ENCODE measurements at places on chromosomes 6 and 20.

- no peak for DNase-seq
These were observed 43.2 kb downstream of the ELMO2 start for GRCh38 chr20:46362921-46363867.

- DNase-seq: no peak
These were observed 2.6 kb upstream of the LIN28B start for GRCh38 chr6:104954190-104954797.

DNA sequence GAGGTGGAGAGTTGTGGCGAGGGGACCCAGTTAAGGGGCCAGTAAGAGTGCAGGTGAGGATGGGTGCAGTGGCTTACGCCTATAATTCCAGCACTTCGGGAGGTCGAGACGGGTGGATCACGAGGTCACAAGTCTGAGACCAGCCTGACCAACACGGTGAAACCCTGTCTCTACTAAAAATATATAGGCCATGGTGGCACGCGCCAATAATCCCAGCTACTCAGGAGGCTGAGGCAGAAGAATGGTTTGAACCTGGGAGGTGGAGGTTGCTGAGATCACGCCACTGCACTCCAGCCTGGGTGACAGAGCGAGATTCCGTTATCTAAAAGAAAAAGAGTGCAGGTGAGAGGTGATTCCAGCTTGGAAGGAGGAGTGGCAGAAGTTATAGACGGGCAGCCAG lies 28.0 kb downstream of the PPP1R3G start:
- DNase-seq: no peak

DNA sequence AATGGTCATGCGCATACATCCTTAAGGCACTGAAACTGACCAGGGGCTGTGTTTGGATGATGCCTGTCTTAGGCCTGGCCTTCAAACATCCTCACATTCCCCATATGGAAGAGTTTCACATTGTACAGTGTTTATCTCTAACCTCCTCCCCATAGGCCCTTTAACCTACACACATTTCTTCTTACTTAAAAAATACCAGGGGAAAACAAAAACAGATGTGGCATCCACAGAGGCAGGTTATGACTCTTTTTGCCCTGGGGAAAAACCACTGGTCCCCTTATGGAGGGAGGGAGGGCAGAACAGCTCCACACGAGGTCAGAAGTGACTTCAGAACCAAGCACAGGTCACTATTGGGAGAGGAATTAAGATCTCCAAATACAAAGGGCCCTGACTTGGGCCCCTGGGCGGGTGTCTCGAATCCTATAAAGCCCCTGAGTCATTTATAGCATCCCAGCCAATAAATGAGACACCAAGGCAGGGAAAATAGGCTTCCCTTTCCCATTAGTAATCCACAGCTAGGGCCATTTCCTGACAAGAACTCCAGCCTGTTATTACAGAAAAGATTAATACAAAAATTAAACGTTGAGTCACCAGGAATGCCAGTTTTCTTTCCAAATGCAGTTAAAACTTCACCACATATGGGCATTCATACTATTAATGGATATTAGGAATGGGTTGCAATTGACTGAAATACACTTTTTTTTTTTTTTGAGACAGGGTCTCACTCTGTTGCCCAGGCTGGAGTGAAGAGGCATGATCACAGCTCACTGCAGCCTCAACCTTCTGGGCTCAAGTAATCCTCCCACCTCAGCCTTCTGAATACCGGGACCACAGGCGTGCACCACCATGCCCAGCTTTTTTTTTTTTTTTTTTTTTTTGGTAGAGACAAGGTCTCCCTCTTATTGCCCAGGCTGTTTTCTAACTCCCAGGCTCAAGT lies 107.2 kb downstream of the ATP9A start:
- DNase-seq: no peak

DNA sequence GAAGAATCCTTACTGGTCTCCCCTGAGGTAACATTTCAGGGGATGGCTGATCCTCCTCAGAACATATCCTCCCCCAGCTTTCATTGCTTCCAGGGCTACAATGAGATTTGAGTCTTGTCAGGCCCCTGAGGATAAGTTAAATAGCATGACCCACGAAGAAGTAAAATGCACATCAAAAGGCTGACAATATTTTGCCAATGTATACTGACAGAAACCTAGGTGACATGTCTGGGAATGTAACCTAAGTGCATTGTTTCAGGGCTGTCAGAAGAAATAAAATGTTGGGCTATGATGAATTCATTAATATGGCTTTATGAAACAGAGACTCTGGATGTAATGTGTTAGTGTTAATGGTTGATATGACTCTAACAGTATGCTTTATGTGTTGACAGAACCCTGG lies 471.5 kb downstream of the HDGFL1 start:
- DNase-seq: no peak

GRCh38 chr6:27604986-27605385 lies 132.1 kb upstream of the ZNF184 start:
- DNase-seq: no peak

GRCh38 chr6:118319416-118319815 lies 228.7 kb upstream of the PLN start:
- DNase-seq: no peak

DNA sequence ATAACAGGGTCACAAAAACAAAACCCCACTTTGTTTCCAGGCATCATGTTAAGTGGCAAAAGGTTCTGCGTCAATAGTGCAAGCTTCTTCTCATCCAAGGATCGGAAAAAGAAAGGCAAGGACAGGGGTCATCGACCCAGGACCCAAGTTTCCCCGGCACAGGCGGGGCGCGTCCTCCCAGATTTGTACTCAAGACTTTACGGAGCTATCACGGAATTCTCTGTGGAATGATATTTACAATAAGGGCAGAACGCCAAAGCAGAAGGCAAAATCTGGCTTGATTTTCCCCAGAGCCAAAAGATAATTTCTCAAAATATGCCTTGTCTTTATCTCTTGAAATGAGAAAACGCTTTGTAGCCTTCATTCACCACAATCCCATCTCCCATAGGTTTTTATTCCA lies 25.5 kb downstream of the PDE10A start:
- no peak for DNase-seq
